Activated CD4-positive, alpha-beta memory T cell treated with anti-CD3 and anti-CD28 coated beads, Interleukin-2, amount 10 ng/mL, durations not matched to agents 7 days and 5 days (primary cell): ENCODE measurements at places on chromosomes 16 and 17.

- DNase-seq, result peak; percentile 94
- H3K4me3 ChIP-seq, result peak overlapping the region; percentile 58
- H3K27ac ChIP-seq, result peak overlapping the region; percentile 95
- peaks cover 89% of the 10 kb centered on the region for H3K4me1 ChIP-seq
Observed at GRCh38 chr16:68074850-68075555, 10.2 kb upstream of the NFATC3 start.

- H3K4me3 ChIP-seq, result no peak overlapping the region
- no peaks in the 10 kb centered on the region for H3K4me1 ChIP-seq
- no peak for DNase-seq
Observed at GRCh38 chr16:61371881-61372280, 664.4 kb downstream of the CDH8 start.

DNA sequence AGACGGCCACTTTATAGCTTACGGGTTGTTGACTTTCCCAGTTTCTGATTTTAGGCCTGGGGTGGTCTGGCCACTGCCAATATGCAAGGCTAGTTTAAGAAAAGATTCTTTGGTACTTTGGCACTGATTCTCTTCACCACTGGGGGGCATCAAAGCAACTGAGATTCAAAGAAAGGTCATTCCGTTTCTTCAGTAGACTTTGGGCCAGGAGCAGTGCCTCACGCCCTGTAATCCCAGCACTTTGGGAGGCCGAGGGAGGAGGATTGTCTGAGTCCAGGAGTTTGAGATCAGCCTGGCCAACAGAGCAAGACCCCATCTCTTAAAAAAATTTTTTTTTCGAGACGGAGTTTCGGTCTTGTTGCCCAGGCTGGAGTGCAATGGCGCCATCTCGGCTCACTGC, 53.0 kb downstream of the RPA1 start:
- H3K27ac ChIP-seq, result no peak overlapping the region
- H3K4me3 ChIP-seq, result no peak overlapping the region
- H3K4me1 ChIP-seq, result peaks cover under 1% of the 10 kb centered on the region
- H3K36me3 ChIP-seq, result peaks cover 67% of the 10 kb centered on the region
- no peaks in the 10 kb centered on the region for H3K27me3 ChIP-seq

GRCh38 chr16:12530302-12530701, 273.4 kb downstream of the CPPED1 start:
- no peak for DNase-seq
- peaks cover 26% of the 10 kb centered on the region for H3K36me3 ChIP-seq
- no peaks in the 10 kb centered on the region for H3K27me3 ChIP-seq
- H3K4me1 ChIP-seq, result peaks cover 52% of the 10 kb centered on the region
- peak overlapping the region; percentile 42 for H3K27ac ChIP-seq

- H3K4me1 ChIP-seq, result no peaks in the 10 kb centered on the region
- no peak overlapping the region for H3K27ac ChIP-seq
- H3K4me3 ChIP-seq, result no peak overlapping the region
- no peaks in the 10 kb centered on the region for H3K36me3 ChIP-seq
- no peaks in the 10 kb centered on the region for H3K27me3 ChIP-seq
- DNase-seq, result no peak
Observed at GRCh38 chr16:86857807-86858206, 279.5 kb downstream of the FOXL1 start.

DNA sequence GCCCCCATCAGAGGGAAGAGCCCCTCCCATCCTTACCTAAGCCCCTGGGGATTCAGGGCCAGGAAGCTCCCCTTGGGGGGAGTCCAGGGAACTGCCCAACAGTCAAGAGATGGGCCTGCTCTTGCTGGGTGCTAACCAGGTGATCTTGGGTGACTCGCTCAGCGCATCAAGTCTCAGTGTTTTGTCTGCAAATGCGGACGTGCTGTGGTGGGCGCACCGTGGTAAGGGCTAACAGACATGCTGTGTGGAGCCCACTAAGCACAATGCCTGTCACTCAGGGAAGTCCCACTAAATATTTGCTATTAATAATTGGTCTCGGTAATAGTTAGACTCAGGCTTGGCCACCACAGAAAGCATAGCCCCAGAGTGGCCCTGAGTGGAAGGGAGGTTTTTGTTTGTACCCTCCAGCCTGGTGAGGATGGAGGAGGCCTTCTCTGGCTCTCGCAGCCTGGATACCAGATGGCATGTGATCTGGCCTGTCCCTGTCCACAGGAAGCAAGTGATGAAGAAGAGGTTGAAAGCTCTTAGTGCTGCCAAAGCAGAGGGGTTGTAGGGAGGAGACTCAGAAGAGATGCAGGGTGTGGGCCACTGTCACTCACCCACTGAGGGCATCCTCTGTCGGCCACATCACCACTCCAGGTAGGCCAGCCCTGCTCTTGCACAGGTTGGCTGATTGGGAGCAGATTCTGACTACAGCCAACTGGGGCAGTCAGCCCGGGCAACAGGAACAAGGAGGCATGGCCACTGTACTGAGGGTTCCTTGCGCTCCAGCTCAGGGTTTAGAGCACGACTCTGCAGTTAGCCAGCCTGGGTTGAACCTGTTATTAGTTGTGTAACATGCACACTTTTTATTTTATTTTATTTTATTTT, 69.8 kb upstream of the KSR1 start:
- no peak overlapping the region for H3K4me3 ChIP-seq
- peaks cover 16% of the 10 kb centered on the region for H3K4me1 ChIP-seq
- H3K27ac ChIP-seq, result no peak overlapping the region
- peaks cover 13% of the 10 kb centered on the region for H3K27me3 ChIP-seq

GRCh38 chr17:1894753-1895339, 65.0 kb downstream of the RPA1 start:
- H3K27ac ChIP-seq, result no peak overlapping the region
- DNase-seq, result no peak
- H3K27me3 ChIP-seq, result no peaks in the 10 kb centered on the region
- peaks cover 77% of the 10 kb centered on the region for H3K36me3 ChIP-seq

DNA sequence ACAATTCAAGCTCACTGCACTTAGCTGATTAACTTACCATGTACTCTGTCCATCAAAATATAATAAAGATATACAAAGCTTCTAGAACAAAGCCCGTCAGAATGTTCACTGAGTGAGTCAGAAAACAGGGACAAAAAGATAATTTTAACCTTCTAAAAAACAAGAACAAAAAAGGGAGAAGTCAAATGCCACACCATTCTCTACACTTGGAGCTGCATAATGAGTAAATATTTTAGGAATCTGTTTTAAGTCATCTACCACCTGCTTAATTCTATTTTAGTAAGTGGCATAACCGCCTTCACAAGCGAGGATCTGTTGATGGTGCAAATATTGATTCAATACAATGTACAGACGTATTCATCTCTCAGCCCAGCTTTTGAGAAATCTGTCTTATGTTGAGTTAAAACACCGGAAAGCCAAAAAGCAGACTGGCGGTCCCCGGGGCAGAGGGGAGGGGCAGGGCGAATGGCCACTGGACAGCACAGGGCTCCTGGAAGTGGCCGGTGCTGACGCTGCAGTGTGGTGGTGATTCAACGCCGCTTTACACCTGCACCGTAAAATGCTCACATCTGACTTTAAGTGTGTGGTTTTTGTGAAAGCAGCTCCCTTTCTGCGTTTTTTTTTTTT, 20.1 kb downstream of the RAB40B start:
- peaks cover 1% of the 10 kb centered on the region for H3K27me3 ChIP-seq
- no peak overlapping the region for H3K4me3 ChIP-seq
- H3K27ac ChIP-seq, result no peak overlapping the region

DNA sequence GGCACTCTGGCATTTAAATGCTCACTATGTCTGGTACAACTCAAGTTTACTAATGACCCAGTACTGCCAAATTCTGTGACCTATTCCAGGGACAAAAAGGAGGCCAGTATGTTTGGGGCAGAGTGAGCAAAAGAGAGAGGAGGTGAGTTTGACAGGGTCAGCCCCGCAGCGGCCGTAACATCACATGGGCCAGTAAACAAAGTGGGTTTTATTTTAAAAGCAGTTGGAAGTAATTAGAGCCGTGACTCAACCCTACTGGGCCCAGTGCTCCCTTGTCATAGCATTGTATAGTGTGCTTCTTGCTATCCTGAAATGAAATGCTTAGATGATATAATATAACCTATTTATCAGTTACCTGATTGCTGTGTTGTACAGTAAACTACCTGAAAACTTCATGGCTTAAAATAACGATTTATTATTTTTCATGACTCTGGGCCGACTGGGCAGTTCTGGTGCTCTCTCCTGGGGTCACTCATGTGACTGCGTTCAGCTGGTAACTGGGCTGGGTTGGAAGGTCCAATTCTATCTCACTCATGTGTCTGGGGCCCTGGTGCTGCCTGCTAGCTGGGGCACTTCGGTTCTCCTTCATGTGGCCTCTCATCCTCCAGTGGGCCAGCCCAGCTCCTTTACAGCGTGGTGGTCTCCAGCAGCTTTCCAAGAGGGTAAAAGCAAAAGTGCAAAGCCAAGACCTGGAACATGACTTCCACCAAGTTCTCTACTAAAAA, 27.4 kb downstream of the IQCK start:
- H3K4me3 ChIP-seq, result no peak overlapping the region
- DNase-seq, result no peak
- H3K27me3 ChIP-seq, result no peaks in the 10 kb centered on the region
- no peak overlapping the region for H3K27ac ChIP-seq
- no peaks in the 10 kb centered on the region for H3K4me1 ChIP-seq
- no peaks in the 10 kb centered on the region for H3K36me3 ChIP-seq

GRCh38 chr17:17494499-17494869, 1.7 kb downstream of the RASD1 start:
- no peak overlapping the region for H3K4me3 ChIP-seq
- H3K27ac ChIP-seq, result no peak overlapping the region
- peaks cover 17% of the 10 kb centered on the region for H3K4me1 ChIP-seq
- H3K27me3 ChIP-seq, result peaks cover 16% of the 10 kb centered on the region
- no peak for DNase-seq
- H3K36me3 ChIP-seq, result peaks cover 21% of the 10 kb centered on the region

DNA sequence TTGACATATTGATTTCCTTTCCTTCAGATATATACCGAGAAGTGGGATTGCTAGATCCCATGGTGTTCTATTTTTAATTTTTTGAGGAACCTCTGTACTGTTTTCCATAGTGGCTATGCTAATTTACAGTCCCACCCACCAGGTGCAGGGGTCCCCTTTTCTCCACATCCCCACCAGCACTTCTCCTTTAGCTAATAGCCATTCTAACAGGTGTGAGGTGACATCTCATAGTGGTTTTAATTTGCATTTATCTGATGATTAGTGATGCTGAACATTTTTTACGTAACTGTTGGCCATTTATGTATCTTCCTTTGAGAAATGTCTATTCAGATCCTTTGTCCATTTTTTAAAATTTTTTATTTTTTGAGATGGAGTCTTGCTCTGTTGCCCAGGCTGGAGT, 93.9 kb downstream of the SDR42E1 start:
- peaks cover 4% of the 10 kb centered on the region for H3K36me3 ChIP-seq
- no peak overlapping the region for H3K4me3 ChIP-seq
- no peak for DNase-seq
- H3K27me3 ChIP-seq, result no peaks in the 10 kb centered on the region

DNA sequence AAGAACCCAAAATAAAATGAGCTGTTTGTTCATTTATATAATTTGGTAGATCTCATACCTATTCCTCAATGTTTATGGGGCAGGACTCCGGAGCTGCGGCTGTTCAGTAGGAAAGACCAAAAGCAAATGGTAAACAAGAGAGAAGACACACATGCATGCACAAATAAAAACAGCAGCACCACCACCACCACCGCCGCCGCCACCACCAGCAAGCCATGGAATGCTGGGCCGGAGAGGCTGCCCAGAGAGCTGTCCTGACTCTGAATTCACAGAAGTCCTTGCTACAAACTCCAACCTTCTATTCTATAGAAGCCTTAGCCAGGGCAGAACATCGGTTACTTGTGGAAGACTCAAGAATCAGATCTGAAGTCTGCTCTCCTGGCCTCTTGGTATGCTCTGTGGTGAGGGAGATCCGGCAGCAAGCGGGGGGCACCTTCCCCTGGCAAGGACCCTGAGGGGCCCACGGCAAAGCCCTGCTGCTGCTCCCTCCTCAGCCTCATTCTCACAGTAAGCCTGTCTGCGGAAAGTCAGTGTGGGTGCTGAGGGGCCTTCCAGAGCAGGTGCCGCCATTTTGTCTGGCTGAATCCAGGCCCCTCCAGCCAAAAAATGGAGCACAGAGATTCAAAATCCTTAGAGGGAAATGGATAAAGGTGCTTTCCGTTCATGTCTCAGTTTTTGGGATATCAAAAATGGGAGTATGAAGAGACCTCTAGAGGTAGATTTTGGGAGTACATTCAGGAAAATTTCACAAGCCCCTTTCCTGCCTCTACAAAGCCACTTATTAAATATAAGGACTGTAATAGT, 6.4 kb upstream of the FOXJ1 start:
- peaks cover 68% of the 10 kb centered on the region for H3K4me1 ChIP-seq
- H3K4me3 ChIP-seq, result no peak overlapping the region
- H3K27ac ChIP-seq, result peak overlapping the region; percentile 56
- H3K27me3 ChIP-seq, result no peaks in the 10 kb centered on the region

- no peak overlapping the region for H3K4me3 ChIP-seq
- no peaks in the 10 kb centered on the region for H3K4me1 ChIP-seq
- DNase-seq, result no peak
- H3K36me3 ChIP-seq, result peaks cover 63% of the 10 kb centered on the region
- no peak overlapping the region for H3K27ac ChIP-seq
Observed at GRCh38 chr17:67942810-67943209, 53.5 kb downstream of the C17orf58 start.

GRCh38 chr17:49573510-49574322, 2.0 kb upstream of the NXPH3 start:
- no peaks in the 10 kb centered on the region for H3K36me3 ChIP-seq
- DNase-seq, result no peak
- H3K4me1 ChIP-seq, result peaks cover 26% of the 10 kb centered on the region
- H3K27me3 ChIP-seq, result peaks cover 64% of the 10 kb centered on the region
- H3K4me3 ChIP-seq, result no peak overlapping the region

- H3K27ac ChIP-seq, result no peak overlapping the region
- no peaks in the 10 kb centered on the region for H3K27me3 ChIP-seq
- DNase-seq, result no peak
- peaks cover 2% of the 10 kb centered on the region for H3K4me1 ChIP-seq
Observed at GRCh38 chr16:53216798-53217197, 162.0 kb downstream of the CHD9 start.

DNA sequence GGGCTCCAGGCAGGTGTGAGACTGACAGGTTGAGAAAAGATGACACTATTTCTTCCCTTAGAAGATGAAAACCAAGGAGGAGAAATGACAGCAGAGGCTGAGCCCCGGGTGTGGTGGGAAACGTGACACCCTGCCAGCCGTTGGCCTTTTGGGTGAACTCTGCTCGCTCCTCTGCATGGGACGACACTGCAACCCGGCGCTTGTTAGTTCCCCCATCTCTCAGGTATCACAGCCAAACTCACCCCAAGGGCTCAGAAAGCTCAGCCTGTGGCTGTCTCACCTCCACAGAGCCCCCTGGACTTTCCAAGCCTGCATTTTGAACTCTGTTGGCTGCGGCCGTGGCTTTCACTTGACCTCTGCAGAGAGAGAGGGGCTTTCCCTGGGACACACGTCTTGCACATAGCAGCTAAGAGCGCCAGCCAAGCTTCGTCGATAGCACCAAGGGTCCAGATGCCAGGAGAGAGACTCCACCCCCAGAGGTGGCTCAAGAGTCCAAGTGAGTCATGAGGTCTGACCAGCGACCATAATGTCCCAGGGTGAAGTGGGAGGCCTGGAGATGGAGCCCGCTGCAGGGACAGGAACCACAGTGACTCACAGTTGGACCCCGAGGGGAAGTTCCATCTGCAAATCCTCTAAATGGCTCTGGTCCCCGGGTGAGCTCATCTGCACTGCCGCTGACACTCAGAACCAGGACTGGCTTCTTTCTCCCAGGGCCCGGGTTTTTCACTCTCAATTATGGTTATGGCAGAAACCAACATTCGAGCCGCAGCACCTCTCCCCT, 301.9 kb downstream of the SOX9 start:
- H3K36me3 ChIP-seq, result peaks cover 7% of the 10 kb centered on the region
- no peaks in the 10 kb centered on the region for H3K27me3 ChIP-seq
- H3K4me1 ChIP-seq, result peaks cover 29% of the 10 kb centered on the region
- no peak overlapping the region for H3K27ac ChIP-seq
- H3K4me3 ChIP-seq, result no peak overlapping the region
- peak; percentile 34 for DNase-seq
